ENCODE measurements at places on chromosomes 5 and 9. TPM values are rescaled to one million over a fixed set of nuclear protein-coding genes. Genes with fewer than 3 reads are reported as not detected.

Gene GAS1
- 86.5 TPM for total RNA-seq

Gene LEAP2
- 1.4 TPM for total RNA-seq

Gene TRIM7
- total RNA-seq, result 18.8 TPM

Gene ANXA2R
- 1.2 TPM for total RNA-seq

Gene CCDC192
- 0.18 TPM for total RNA-seq

Gene PRDM9
- not detected for total RNA-seq

Gene GLDC
- total RNA-seq, result 0.27 TPM

Gene ACOT12
- total RNA-seq, result 0.18 TPM

Gene OTULINL
- 4.2 TPM for total RNA-seq

Gene SLC36A2
- 0.04 TPM for total RNA-seq

Gene IFNB1
- total RNA-seq, result not detected

Gene LCNL1
- 0.53 TPM for total RNA-seq

Gene FOXE1
- not detected for total RNA-seq

Gene ISCA1
- total RNA-seq, result 31.6 TPM

Gene KCNV2
- total RNA-seq, result not detected

Gene FRMD3
- 34.1 TPM for total RNA-seq

Gene WDR36
- total RNA-seq, result 27.3 TPM

Gene ZNF462
- total RNA-seq, result 18.8 TPM

Gene STPG3
- not detected for total RNA-seq

Gene GMCL2
- not detected for total RNA-seq
